ENCODE measurements at places on chromosomes 16 and 17.

DNA sequence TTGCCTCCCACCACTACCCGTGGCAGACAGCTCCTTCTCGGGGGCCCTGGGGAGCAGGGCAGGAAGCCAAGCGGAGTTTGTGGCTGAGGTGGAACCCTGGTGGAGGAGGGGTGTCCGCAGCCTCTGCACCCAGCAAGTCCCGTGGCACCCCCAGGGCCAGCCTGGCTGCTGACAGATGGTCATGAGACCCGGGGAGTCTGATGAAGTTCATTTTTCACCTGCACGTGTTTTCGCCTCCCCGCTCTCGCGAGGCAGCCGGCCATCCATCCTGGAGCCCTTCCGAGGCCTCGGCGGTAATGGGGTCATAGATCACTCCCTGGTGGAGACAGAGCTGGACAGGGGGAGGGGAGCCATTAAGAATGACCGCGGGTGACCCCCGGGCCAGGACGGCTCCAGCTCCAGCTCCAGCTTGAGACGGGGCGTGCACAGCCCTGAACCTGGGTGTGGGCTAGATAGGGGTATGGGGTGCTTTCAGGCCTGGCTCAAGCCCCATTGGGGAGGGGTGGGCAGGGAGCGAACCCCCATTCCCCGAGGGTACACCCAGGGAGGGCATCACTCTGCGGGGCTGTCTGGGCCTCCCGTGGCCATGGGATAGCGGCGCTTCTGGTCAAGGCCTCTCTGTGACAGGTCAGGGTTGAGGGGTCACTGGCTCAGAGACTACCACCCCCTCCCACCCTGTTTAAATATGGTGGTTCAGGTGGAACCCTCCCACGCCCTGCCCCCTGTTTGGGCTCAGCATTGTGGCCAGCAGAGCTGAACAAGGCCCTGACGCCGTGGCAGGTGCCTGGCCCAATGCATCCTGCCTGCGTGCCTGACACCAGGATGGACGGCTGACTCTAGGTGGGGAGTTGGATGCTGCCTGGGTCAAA, 227.4 kb upstream of the GSE1 start:
- no peak for DNase-seq

GRCh38 chr17:71164561-71164960, 956.3 kb upstream of the SOX9 start:
- DNase-seq, result no peak

DNA sequence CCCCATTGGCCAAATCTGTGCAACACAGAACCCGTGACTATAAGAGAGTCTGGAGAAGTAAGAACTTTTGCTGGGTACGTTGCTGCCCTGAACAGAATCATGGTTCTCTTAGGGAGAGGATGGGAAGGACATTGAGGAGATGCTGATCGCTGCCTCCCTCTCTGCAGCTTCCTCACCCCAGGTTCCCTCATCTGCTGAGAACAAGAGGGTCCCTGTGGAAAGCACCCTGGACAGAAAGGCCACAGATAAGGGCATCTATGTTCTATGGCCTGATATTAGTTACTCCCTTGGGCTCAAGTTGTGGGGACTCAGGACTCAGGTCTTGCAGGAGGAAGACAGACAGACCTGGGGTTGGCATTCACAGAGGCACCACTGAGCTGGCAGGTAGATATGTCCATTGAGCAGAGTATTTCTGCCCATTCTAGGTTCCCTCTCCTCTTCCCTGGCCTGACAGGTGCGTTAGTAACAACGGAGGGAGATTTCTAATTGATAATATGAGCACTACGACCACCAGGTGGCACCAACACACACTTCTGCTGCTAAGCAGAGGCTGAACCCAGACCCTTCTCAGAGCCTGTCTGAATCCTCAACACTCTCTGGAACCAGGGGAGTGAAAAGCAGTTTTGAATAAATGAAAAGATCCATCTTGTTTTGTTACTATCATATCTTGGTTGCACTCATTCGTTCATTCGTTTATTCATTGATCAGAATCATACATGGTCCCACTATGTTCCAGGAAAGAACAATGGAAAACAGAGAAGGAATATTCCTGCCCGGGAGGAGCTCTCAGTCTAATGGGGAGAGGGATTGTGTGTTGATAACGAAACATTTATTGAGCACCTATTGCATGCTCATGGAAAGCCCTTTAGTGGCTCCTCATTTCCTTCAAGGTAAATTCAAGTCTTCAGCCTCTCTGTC, 56.4 kb downstream of the SLC6A2 start:
- peak; percentile 61 for DNase-seq

GRCh38 chr16:88383401-88384221, 852 bp downstream of the ZNF469 start:
- DNase-seq, result peak; percentile 71

DNA sequence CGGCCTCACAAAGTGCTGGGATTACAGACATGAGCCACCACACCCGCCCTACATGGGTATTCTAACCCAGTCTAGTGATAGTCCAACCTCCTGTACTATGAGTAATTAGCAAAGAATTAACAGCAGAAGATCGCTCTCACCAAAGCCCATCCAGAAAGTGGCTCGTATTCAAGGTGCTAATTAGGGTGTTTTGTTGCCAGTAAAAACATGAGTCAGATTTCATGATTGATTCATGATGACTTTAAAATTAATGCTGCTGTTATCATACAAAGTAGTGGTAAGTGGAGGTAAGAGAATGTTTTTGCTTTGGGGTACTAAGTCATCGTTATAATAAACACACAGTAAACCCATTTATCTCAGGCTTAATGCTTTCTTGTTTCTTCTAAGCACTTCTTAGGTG, 428.8 kb downstream of the WWOX start:
- DNase-seq, result no peak

DNA sequence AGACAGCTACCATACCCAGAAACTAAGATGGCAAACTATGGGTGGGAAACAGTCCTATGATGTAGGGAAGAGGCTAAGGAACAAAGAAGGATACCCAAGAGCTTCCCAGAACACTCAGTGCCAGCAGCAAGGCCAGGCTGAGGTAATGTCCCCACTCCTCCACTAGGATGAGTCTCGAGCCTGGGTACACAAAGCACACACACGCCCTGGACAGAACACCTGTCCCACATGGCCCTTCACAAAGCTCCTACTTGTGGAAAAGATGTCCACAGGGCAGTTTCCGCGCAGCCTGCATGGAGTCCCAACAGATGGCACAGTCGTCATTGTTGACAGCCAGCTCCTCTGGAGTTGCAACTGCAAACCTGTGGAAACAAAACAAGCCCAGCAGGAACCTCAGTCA, 23.9 kb downstream of the AMFR start:
- DNase-seq, result no peak

DNA sequence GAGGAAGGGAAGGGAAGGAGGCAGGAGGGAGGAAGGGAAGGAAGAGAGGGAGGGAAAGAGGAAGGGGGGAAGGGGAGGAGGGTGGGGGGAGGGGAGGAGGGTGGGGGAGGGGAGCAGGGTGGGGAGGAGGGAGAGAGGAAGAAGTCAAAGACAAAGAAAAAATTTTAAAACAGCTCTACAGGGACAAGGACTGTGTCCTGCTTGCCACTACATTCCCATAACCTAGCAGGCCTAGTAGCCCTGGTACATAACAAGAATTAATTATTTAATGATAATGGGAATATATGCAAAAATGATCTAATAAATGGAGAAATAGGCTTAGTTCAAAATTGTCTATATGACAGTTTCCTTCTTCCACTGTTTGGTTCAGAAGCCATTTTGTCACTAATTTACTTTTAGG, 47.6 kb upstream of the NOG start:
- no peak for DNase-seq

- no peak for DNase-seq
Measured at GRCh38 chr17:63967953-63968352, 4.8 kb downstream of the SCN4A start.

GRCh38 chr16:57675741-57676551, 7.8 kb downstream of the ADGRG3 start:
- DNase-seq, result no peak

DNA sequence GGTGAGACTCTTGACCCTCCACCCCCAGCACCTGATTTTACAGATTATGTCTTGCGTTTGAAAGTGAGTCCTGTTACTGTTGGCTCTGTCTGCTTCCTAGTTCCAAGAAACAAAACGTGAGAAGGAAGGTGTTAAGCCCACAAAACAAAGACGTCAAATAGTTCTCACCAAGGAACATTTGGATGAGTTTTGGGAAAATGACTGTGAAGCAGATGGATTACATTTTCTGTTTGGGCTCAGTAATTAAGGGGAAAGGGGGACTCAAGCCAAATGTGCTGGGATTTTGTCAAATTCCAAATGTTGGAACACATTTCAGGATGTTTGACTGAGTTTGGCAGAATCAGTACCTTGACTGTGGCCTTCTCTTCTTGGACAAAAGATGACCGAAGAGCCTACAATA, 71.2 kb downstream of the PCTP start:
- DNase-seq, result no peak

- peak; percentile 78 for DNase-seq
Measured at GRCh38 chr16:19114359-19115147, 789 bp downstream of the ITPRIPL2 start.

DNA sequence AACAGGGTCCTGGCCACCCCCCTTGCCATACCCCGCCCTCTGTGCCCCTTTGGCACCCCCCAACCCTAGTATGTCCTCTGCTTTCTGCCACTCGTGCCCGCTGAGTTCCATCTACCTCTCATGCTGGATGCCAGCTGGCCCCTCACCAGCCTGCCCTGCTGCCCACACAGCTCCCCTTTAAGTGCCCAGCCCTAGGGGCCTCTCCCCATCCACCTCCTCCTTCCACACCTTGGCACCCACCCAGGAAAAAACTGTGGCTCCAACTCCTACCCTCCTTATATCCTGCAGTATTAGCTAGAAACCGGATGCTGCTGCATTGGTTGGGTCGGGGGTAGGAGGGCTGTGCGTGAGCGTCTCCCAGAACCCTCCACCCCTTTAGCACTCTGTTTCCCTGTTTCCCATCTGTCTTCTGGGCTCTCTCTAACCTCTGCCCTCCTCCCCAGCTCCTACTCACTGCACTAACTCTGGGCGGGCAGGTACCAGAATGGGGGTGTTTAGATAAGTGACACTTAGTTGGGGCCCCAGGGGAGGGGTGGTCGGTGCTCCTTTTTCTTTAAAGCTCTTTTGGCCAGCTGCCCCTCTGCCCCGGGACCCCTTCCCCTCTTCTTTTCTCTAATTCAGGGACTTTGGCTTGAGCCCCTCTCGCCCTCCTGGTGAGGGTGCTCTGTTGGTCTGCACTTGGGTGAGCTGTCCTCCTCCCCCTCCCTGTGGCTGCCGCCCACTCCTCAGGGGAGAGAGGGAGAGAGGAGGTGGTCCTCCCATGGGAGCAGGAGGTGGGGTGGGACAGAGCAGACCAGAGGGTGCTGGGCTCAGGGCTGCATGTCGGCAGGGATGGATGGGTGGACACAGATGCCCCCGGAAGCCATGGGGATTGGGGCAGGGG, 9.9 kb downstream of the NR1D1 start:
- DNase-seq, result no peak

GRCh38 chr17:81039096-81039495, 4.1 kb downstream of the BAIAP2 start:
- no peak for DNase-seq

DNA sequence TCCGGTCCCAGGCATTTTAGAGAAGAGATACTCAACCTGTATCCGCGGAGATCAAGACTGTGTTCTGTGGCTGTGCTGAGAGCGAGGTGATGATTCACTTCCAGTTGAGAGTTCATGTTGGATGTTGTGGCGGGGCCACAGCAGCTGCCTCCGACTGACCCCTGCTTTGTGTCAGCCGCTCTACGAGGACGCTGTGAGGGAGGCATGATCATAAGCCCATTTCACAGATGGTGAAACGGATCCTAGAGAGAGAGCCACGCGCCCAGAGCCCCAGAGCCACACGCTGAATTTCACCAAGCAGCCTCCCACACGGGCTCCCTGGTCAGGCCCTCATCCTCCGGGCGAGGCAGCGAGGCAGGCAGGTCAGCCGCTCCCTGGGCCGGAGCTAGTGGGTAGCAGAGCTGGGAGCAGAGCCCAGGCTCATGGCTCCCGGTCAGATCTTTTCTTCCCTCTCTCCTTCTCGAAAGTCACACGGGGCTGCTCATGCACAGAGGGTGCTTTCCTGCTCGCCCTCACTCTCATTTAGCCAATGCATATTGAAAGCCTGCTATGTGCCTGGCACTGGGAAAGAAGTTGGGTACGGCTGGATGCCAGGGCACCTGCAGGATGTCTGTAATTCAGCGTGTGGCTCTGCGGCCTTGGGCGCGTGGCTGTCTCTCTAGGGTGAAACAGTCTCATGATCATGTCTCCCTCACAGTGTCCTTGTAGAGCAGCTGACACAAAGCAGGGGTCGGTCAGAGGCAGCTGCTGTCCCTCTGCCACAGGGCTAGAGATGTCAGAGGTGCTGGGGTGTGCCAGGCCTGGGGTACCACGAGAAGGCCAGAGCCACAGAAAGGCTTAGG, 155.6 kb upstream of the CHMP6 start:
- DNase-seq, result no peak

DNA sequence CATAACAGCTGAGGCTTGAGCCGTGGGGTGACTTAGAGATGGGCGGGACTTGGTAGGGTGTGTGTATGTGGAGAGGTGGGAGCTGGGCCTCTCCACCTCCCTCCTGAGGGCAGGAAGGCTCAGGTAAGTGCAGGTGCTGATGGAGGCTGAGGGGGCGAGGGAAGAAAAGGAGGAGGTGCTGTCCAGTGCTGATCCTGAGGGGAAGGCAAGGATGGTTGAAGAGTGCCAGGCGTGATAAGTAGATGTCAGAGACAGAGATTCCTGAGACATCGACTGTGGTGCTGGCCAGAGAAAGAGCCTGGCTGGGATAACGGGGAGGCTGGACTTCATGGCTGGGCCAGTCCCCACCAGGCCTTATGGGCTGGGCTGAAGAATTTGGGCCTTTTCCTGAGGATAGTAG, 159.1 kb downstream of the SDK2 start:
- DNase-seq, result no peak

- DNase-seq, result no peak
Measured at GRCh38 chr17:76657505-76658241, 14.1 kb upstream of the ST6GALNAC1 start.

DNA sequence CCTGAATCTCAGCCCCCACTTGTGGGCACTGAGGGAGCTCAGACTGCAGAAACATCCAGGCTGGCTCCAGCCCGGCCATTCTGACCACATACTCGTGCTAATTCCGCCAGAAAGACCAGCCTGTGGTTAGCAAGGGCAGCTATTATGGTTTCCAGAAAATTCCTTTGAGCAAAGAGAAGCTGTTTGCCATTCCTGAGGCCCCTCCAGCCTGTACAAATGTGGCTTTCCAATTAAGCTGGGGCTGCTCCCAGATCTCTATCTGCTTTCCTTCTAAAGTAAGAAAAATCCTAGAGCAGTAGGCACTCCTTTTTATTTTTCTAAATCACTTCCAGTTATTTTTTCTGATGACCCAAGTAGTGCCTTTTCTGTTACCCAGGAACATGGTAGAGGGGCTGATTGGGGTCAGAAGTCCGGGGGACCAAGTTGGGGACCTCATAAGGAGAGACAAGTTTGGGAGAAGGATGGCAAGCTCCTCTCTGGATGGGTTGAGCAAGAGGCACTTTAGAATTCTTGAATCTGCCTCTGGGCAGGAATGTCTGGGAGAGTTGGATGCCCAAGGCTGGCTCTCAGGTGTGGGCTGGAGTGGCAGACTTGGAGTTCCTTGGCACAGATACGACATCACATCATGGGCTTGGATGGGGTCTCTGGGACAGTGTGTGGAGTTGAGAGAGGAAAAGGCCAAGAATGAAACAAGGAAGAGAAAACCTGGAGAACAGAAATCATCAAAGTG, 83.3 kb upstream of the TNRC6C start:
- DNase-seq, result no peak

GRCh38 chr17:18176176-18176575, 7.5 kb upstream of the ALKBH5 start:
- DNase-seq, result no peak

Data from GM20000 (cell line).